ENCODE measurements at places on chromosomes 3 and 15. TPM values are rescaled to one million over a fixed set of nuclear protein-coding genes. Genes with fewer than 3 reads are reported as not detected.

The FGD5 gene
- 15.4 TPM for total RNA-seq

The CADPS gene
- 0.14 TPM for total RNA-seq

The AEN gene
- 36.3 TPM for total RNA-seq

The SLC12A8 gene
- 3.0 TPM for total RNA-seq

DNA sequence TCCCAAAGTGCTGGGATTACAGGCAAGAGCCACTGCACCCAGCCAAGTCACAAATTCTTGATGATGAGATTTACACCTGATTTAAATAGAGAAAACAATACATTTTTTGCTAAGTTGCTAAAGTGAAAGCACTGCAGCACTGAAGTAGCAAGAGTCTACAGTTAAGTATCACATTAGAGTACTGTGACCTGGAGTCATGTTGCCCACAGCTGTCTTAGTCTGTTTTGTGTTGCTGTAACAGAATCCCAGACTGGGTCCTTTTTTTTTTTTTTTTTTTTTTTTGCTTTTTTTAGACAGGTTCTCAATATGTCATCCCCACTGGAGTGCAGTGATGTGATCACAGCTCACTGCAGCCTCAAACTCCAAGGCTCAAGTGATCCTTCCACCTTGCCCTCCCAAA, 23.2 kb upstream of the GNB4 start:
- no peak for DNase-seq
- no peaks in the 10 kb centered on the region for H3K36me3 ChIP-seq
- no peak overlapping the region for H3K4me3 ChIP-seq
- no peaks in the 10 kb centered on the region for H3K27me3 ChIP-seq
- H3K4me1 ChIP-seq, result no peaks in the 10 kb centered on the region
- H3K27ac ChIP-seq, result no peak overlapping the region

- DNase-seq, result no peak
- no peaks in the 10 kb centered on the region for H3K4me1 ChIP-seq
- no peak overlapping the region for H3K4me3 ChIP-seq
Observed at GRCh38 chr3:74883222-74883621, 268.8 kb upstream of the CNTN3 start.

DNA sequence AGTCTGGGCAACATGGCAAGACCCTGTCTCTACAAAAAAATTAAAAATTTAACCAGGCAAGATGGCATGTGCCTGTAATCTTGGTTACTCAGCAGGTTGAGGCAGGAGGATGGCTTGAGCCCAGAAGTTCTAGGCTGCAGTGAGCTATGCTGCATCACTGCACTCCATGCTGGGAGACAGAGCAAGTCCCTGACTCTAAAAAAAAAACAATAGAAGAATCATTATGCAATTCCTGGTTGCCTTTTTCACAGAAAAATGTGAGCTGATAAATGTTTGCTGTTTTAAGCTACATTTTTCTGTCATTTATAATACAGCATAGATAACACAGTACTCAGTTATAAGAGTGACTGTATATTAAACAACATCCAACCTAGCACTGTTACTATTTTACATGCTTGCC, 148.8 kb downstream of the SCAPER start:
- no peaks in the 10 kb centered on the region for H3K4me1 ChIP-seq
- no peak for DNase-seq
- H3K4me3 ChIP-seq, result no peak overlapping the region
- no peaks in the 10 kb centered on the region for H3K36me3 ChIP-seq
- H3K27ac ChIP-seq, result no peak overlapping the region

- H3K36me3 ChIP-seq, result no peaks in the 10 kb centered on the region
- H3K4me3 ChIP-seq, result no peak overlapping the region
- DNase-seq, result no peak
- no peak overlapping the region for H3K27ac ChIP-seq
Observed at GRCh38 chr15:92773340-92773739, 117.8 kb upstream of the FAM174B start.

DNA sequence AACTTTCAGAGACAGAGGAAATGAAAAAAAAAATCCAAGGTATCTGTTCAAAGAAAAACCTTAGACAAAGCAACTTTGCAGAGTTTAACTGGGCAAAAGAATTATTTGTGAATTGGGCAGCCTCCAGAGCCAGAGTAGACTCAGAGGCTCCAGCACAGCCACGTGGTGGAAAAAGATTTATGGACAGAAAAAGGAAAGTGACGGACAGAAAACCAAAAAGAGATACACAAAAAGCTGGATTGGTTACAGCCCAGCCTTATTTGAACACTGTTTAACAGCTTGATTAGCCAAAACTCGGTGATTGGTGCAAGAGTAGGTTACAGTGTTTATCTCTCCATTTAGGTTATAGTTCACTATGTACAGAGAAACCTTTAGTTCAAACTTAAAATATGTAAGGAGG, 23.7 kb upstream of the GPD1L start:
- no peak for DNase-seq
- H3K27me3 ChIP-seq, result no peaks in the 10 kb centered on the region
- H3K36me3 ChIP-seq, result no peaks in the 10 kb centered on the region
- H3K4me3 ChIP-seq, result peak overlapping the region; percentile 32
- H3K27ac ChIP-seq, result peak overlapping the region; percentile 13

DNA sequence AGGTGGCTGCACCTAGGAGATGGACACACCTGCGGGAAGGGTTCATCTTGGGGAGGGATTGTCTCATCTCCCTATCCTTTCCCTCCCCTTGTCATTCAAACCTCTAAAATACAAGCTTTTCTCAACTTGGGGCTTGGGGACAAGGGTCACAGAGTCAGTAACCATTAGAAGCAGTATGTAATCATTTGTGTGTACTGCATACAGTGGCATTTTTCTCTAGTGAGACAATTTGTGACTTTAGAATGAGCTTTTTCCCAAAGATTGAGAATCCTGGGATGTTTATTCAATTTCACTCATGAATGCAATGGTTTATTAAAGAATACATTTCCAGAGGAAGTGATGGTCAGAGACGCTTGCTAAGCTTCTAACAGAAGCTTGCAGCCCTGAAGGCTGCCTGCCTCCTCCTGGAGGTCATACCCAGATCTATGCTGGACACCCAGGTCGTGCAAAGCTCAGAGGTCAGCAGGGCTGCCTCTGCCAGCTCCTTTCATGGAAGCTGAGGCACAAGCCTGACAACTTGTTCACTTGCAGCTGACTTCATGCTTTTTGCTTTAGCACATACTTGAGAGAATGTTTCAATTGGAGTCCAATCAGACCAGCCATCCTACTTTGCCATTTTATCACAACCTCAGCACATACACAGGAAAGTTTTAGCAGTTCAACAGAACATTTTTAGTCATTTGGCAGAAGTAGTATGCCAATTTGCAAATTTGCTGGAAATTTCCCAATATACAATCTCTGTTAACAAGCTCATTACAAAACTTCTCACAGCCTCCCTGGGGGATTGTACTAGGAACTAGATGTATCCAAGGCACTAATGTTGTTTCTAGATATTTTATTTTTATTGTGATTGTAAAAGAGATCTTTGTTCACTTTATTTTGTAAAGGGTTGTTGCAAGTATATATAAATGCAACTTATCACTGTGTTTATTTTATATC, 25.6 kb upstream of the ALDH1L1 start:
- peak overlapping the region; percentile 89 for H3K27ac ChIP-seq
- H3K4me1 ChIP-seq, result peaks cover 48% of the 10 kb centered on the region
- H3K4me3 ChIP-seq, result peak overlapping the region; percentile 28
- no peak for DNase-seq

DNA sequence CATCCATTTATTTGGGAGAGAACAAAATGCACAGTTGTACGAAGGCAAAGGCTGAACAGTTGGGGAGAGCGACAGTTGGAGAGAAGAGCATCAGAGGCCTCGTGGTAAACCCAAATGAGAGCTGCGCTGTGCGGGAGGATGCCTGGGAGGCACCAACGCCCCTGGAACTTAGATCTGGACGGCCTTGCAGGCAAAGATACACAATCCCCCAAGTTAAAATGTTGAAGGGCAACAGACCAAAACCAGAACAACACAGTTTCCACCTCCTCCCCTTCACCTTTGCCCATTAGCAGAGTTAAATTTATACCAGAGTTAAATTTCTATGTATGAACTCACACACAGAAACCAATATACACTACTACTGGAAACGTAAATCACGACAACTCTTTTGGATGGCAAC, 339.6 kb downstream of the RORA start:
- H3K4me1 ChIP-seq, result no peaks in the 10 kb centered on the region
- H3K4me3 ChIP-seq, result no peak overlapping the region
- no peak for DNase-seq
- H3K36me3 ChIP-seq, result no peaks in the 10 kb centered on the region

DNA sequence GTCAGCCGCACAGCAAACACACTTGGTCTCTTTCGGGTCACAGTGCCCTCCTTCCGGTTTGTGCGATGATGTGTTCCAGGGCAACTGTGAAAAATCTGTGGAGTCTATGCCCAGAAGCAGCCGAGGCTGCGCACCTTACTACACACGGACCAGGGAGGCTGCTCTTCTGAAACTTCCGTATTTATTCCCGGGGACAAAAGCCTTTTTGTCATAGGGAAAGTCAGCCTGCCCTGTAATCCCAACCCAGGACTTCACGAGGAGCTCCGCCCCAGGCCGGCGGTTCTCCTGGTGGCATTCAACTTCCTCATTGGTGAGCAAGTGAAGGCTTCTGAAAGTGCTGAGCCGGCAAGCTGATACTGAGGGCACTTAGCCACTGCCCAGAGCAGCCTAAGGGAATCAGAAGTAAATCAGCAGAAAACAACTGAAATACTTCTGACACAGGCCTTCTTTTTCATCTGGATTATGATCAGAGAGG, 126.5 kb downstream of the FMN1 start:
- no peaks in the 10 kb centered on the region for H3K27me3 ChIP-seq
- H3K27ac ChIP-seq, result no peak overlapping the region
- no peak for DNase-seq
- no peaks in the 10 kb centered on the region for H3K4me1 ChIP-seq

GRCh38 chr15:95485367-95485766, 845.1 kb upstream of the NR2F2 start:
- no peak overlapping the region for H3K4me3 ChIP-seq
- DNase-seq, result no peak
- H3K4me1 ChIP-seq, result no peaks in the 10 kb centered on the region
- no peak overlapping the region for H3K27ac ChIP-seq
- H3K36me3 ChIP-seq, result no peaks in the 10 kb centered on the region

DNA sequence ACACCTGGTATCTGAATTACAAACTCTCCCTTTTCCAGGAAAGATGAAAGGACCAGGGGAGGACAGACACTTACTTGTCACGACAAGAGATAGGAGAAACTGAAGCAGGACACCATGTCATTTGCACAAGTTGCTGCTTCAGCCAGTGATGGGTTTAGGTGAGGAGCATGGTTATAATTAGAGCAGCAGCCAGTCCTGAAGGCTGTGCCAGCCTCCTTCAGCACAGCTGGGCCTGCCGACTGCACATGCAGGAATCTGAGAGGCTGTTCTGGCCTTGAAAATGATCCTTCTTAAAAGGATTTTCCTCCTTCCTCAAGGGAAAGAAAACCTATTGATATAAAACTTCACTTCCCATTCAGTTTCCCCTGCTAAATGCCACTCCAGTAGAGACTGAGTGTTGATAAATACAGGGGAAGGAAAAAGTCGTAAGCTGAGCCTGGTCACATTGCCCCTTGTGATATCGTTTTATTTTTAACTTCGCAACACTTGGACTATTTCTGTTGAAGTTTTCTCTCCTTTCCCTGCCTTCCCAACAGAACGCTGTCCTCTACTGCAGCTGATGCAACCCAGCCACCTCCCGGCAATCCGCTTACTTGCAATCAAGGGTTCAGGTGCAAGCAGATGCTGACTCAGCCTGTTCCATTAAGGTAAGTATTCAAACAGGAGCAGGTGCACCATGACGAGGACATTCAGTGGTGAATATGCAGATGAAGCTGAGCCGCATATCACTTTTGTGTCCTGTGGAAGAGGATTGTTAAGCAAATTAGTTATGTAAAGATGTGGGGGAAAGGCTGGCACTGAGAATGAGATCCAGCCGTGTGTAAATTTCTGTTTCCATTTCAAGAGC, at the start of gene FBXO40:
TSS of gene FBXO40 (plus strand) at position 524 of the 847 bp plus-strand sequence. CDS start 27,197 bp downstream, outside the sequence.
- DNase-seq, result no peak
- no peak within 1 kb of the TSS for H3K27ac ChIP-seq
- no peaks in the 10 kb centered on the region for H3K36me3 ChIP-seq
- H3K4me3 ChIP-seq, result peak within 1 kb of the TSS; percentile 11
- H3K4me1 ChIP-seq, result no peaks in the 10 kb centered on the region

GRCh38 chr3:25156626-25157025, 271.4 kb upstream of the RARB start:
- no peaks in the 10 kb centered on the region for H3K27me3 ChIP-seq
- H3K4me3 ChIP-seq, result peak overlapping the region; percentile 32
- peak overlapping the region; percentile 45 for H3K27ac ChIP-seq
- H3K36me3 ChIP-seq, result no peaks in the 10 kb centered on the region
- DNase-seq, result peak; percentile 4
- peaks cover 11% of the 10 kb centered on the region for H3K4me1 ChIP-seq
